ENCODE measurements at places on chromosomes 13 and 19.

- peak; percentile 22 for DNase-seq
These were observed 3.8 kb downstream of the RNF126 start for GRCh38 chr19:658916-659839.

DNA sequence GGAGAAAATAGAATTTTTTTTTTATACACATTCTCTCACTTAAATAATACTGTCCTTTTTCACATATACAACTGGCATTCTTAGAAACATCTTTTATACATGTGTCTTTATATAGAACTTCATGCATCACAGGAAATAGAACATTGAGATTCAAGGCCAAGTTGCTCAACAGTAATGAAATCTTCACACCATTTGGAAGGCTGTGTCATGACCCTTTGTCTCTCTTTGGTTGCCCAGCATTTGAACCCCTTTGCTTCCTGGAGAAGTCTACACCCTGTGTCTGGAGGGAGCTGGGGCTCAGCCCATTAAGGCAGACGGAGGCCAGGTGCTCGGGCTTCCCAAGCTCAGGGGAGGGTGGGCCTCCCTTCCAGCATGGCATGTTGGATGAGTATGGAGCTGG is 41.1 kb downstream of the B3GLCT start:
- DNase-seq = no peak

GRCh38 chr19:21680671-21681070 is 86.7 kb downstream of the ZNF100 start:
- DNase-seq = no peak

DNA sequence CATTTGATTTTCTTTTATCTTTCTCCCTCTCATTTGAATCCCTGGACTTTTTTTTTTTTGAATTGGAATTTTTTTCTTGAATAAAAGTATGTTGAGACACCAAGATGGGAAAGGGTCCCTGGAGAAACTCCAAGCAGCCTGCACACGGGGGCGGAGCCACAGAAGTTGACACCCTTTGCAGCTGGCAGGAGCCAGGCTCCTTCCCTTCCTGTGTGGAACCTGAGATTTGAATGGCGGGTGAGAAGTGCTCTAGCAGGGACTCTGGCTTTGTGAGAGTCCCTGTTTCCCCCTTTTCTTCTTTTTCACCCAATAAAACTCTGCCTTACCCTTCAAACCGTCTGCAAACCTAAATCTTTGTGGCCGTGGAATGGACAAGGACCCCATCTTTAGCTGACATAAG is 1381.0 kb upstream of the MIR17HG start:
- DNase-seq = no peak

GRCh38 chr13:59621773-59622172 is 542.0 kb downstream of the DIAPH3 start:
- DNase-seq = no peak

DNA sequence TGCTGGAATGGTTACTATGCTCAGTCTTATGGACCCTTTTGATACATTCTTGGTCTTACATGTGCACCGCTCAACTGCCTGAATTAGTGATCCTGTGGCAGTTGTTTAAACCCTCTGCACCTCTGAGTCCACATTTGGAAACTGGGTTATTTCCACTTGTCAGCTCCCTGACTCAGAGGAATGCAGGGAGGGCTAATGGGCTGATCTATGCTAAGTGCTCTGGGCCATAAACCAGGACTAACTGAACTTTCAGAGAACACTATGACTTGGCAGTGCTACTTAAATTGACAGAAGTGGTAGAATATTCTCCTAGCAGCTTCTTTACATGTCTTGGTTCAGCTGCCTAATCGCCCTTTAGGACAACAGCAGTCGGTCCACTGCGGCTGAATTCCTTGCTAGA is 26.8 kb upstream of the MED4 start:
- DNase-seq = no peak

GRCh38 chr19:55549500-55550320 is 4.4 kb upstream of the SBK3 start:
- no peak for DNase-seq

GRCh38 chr13:48230541-48230940 is 2.5 kb upstream of the ITM2B start:
- no peak for DNase-seq

- DNase-seq = no peak
These were observed 1.7 kb upstream of the PTGER1 start for GRCh38 chr19:14476673-14477401.

DNA sequence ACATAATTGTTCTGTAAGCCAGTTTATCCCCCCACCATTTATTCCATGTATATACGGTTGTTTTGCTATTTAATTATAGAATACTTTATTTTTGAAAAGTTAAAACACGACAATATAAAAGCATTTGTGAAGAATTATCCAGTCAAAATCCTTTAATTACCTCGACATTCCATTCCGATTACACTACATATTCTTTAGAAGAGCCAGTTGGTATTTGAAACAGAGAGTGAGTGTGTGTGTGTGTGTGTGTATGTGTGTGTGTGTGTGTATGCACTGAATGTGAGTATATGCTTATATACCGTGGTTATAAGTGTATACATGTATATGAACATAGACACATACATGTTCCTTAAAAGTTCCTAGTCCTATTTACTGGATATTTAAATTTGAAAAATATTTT is 87.8 kb upstream of the KLF5 start:
- DNase-seq = no peak

DNA sequence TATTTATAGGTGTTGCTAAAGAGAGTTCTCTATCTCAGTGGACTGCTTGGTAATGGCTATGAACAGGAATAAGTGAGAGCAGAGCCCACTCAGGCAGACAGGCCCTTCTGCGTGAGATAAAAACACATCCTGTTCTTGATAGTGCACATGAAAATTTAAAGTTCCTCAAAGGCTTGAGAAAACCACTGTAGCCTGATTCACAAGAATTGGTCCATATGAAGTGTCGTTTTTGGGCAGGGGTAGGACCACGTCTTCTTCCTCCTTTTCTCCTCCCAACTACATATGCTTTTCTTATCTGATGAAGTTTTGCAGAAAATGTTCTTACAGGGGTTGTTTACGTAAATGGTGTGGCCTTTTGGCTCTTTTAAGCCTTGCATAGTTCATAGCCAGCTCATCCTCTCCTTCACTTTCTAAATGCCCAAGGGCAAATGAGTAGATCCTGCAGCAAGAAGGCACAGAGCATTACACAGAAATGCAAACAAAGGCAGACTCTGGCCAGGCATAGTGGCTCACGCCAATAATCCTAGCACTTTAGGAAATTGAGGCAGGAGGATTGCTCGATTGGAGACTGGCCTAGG is 53.8 kb downstream of the RNF6 start:
- no peak for DNase-seq

- DNase-seq = no peak
These were observed 6.9 kb downstream of the SYDE1 start for GRCh38 chr19:15114153-15114540.

- peak; percentile 86 for DNase-seq
These were observed 15.2 kb downstream of the STXBP2 start for GRCh38 chr19:7652061-7652641.

DNA sequence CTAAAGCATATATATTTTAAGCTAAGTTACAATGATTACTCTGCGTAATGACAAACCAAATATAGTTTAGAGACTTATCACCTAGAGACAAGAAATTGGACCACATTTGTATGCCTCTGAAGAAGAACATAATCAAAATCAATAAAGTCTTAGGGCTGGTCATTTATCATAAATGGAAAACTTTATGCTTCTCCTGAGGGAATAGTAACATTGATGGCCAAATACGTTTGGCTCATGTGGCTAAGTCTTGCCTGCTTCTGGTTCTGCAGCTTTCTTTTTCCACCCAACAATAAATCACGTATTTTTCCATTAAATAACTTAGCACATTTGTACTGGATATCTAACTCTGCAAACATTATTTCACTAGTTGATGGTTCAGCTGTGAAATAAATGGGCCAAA is 458.4 kb downstream of the SLITRK1 start:
- DNase-seq = no peak

GRCh38 chr19:56291867-56292266 is 19.3 kb downstream of the EDDM13 start:
- no peak for DNase-seq

- no peak for DNase-seq
These were observed 153.5 kb downstream of the KCNRG start for GRCh38 chr13:50168786-50169185.

GRCh38 chr13:106172176-106172905 is 363.1 kb downstream of the EFNB2 start:
- DNase-seq = no peak

DNA sequence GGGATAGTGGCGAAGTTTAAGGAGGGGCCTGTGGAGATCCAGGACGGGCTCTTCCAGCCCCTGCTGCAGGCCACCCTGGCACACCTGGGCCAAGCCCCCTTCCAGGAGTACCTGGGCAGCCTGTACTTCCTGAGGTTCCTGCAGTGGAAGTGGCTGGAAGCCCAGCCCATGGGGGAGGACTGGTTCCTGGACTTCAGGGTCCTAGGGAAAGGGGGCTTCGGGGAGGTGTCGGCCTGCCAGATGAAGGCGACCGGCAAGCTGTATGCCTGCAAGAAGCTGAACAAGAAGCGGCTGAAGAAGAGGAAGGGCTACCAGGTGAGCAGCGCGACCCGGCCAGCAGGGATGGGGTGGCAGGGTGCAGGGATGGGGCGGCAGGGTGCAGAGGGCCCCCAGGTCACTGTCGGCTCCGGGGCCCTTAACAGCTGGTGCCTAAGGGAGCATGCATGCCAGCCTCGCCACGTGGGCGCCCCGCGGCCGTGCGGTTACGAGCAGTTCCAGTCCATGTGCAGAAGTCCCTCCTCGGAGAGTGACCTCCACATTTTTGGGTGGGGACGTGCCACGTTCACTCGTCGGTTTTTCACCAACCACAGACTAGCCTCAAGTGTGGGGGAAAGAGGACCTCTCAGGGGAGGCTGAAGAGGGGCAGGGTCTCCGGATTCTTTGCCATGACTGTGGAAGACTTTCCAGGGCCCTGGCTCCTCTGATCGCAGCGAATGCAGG is 912 bp downstream of the GRK1 start:
- DNase-seq = no peak

DNA sequence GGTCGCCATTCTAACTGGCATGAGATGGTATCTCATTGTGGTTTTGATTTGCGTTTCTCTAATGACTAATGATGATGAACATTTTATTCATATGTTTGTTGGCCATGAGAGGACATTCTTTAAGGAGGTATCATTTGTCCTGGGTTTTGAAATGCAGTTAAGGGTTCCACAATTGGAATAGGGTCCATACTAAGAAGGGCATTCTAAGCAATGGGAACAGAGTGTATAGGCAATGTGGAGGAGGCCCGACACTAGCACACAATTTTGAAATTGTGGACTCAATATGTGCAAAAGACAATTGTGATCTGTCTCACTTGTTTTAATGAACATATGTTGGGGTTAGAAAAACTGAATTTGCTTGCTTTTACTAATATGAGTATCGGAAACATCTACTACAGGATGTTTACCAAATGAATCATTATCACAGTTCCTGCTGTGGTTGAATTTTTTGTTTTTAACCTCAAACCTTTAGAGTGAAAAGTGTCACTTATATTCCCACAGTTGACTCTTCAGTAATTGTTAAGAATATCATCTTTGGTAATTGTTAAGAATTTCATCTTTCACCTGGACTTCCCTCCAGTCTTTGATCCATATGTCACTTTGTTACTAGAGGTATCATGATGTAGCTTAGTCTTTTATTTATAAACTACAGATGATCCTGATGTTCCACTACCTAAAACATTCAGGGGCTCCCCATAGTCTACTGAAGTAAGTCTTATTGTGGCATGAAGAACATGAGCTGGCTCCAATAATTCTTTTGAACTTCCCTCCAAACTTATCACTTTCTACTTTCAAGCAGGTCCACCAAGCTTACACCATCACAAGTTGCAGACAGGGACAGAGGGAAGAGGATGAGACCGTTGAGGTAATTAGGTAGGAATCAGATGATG is 109.7 kb upstream of the KLF12 start:
- DNase-seq = peak; percentile 53

GRCh38 chr13:100234524-100235136 is 145.7 kb downstream of the PCCA start:
- DNase-seq = no peak

DNA sequence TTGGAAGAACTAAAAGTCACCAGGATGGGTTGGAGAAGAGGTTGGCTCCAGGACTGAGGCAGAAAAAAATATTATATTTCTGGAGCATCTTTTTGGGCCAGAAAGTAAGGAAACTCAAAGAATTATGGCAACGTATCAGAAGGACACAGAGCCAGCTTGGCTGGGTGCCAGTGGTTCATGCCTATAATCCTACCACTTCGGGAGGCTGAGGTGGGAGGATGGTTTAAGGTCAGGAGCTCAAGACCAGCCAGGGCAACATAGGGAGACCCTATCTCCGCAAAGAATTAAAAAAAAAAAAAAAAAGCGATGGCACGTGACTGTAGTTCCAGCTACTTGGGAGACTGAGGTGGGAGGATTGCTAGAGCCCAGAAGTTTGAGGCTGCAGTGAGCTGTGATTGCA is 108.1 kb downstream of the GADD45B start:
- DNase-seq = no peak

- DNase-seq = no peak
These were observed 26.2 kb upstream of the WDFY2 start for GRCh38 chr13:51557875-51558612.

DNA sequence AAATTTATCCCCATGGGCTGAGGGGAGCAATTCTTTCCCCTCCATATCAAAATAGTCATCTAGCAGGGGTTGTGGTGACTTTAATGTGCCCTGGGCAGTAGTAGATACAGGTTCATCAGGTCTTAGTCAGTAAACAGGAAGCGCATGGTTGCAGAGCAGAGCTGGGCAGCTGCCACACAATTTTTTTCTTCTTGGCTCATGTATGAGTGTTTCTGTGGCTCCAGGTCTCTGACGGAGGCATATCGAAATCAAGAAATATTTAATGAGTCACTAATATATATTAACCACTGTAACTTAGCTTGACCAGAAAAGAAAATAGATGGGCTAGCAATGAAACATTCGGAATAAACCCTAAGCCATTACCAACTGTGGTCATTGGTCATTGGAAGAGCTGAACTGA is 68.4 kb upstream of the UBL3 start:
- DNase-seq = no peak

GRCh38 chr13:38819053-38819452 is 132.2 kb downstream of the FREM2 start:
- no peak for DNase-seq

DNA sequence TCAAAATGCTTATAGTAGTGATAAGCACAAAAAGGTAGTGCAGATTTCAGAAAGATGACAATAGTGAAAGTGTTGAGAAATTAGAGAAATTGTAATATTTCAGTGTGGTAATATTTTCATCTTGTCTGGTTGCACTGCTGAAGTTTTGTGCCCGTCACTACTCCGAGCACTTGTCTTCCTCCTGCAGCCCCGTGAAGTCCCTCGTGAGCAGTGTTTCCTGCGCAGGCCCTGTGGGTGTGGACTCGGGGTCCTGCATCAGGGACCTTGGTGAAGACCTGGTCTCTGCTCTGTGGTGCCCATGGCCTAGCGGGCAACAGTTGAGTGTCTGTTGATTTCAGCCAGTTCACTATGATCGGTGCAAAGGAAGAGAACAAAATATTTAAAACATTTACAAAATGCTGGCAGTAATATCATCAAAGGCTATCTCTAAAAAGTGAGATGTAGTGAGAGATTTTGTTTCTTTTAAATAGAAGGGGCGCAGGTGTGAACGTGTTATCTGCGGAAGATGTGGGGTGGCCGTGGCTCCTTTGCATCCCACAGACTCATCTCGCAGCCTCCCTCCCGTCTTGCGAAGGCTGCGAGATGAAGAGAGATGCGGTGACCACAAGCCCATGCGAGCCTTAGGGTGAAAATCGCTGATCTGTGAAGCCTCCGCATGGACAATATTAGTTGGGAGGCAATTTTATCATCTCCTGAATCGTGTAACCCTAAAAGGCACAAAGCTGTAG is 27.7 kb upstream of the DCUN1D2 start:
- no peak for DNase-seq

Measured in CD4-positive, alpha-beta T cell treated with Interleukin-6 at 100 ng/mL for 8 hours (primary cell).